A375 (cell line): ENCODE measurements at places on chromosomes 7 and 10. TPM values are rescaled to one million over a fixed set of nuclear protein-coding genes. Genes with fewer than 3 reads are reported as not detected.

The OR13A1 gene
- total RNA-seq: not detected in 2 replicates

The ZNF33A gene
- total RNA-seq: 9.2 and 11.1 TPM in 2 replicates

The MSMB gene
- total RNA-seq: not detected in 2 replicates

The SDK1 gene
- total RNA-seq: 3.5 and 5.0 TPM in 2 replicates

The PNPLA8 gene
- total RNA-seq: 19.4 and 22.9 TPM in 2 replicates

The EPHB4 gene
- 36.7 and 37.4 TPM in 2 replicates for total RNA-seq

The RELN gene
- under 0.01 TPM in 1 of 2 replicates, not detected in the other for total RNA-seq

The WNT8B gene
- total RNA-seq: 0.08 and 0.11 TPM in 2 replicates

The AGAP3 gene
- 58.4 and 63.6 TPM in 2 replicates for total RNA-seq

The PPP1R17 gene
- not detected in 2 replicates for total RNA-seq

The C10orf143 gene
- total RNA-seq: 0.19 and 1.4 TPM in 2 replicates

The CALY gene
- total RNA-seq: 0.41 TPM in 1 of 2 replicates, not detected in the other

The PRPS1L1 gene
- not detected in 2 replicates for total RNA-seq
